ENCODE measurements at places on chromosomes 7 and 10.

GRCh38 chr10:68406111-68406814 is 814 bp downstream of the RUFY2 start:
- DNase-seq: no peak

DNA sequence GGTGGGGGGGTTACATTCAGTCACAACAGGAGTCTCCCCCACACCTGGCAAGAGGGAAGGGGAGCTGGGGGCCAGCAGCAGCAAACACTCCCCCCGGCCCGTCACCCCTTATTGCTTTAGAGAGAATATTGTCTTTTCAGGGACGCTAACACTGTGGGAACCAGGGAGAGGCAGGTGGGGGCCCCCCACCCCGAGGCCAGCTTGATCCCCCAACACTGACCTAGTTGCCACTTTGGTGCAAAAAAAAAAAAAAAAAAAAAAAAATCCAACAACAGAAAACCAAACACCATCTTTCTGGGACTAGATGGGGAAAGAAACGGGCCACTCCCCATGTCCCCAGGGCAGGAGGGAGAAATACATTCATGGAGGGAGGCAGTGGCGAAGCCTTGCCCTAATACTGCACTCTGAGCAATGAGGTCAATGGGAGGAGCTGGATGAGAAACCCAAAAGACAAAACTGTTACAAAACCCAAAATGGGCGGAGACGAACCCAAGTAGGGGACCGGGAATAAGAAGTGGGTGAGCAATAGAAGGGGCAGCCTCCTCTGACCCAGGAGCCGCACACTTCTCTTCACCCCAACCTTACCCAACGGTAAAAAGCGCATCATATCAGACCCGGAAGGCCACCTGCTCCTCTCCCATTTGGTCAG is 6.5 kb downstream of the GNB2 start:
- DNase-seq: no peak

DNA sequence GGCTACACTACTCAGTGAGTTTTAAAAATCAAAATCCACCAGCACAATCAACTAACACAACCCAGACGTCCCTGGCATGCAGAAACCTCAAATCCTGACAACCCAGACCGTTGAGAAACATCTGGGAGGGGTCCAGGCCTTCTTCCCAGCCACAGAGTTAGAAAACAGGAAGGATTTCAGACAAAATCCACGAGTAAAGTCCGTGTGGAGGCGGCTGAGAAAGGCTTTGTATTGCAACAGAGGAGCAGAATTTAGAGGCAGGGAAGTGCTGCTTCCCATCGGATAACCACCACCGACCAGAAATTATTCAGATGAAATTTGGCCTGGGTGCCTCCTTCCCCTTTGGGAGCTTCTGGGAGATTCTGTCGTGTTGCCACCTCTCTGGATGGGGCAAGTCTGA is 61.5 kb downstream of the TNS3 start:
- DNase-seq: no peak

- DNase-seq: no peak
These were observed 40.2 kb upstream of the ATXN7L1 start for GRCh38 chr7:105916603-105917002.

DNA sequence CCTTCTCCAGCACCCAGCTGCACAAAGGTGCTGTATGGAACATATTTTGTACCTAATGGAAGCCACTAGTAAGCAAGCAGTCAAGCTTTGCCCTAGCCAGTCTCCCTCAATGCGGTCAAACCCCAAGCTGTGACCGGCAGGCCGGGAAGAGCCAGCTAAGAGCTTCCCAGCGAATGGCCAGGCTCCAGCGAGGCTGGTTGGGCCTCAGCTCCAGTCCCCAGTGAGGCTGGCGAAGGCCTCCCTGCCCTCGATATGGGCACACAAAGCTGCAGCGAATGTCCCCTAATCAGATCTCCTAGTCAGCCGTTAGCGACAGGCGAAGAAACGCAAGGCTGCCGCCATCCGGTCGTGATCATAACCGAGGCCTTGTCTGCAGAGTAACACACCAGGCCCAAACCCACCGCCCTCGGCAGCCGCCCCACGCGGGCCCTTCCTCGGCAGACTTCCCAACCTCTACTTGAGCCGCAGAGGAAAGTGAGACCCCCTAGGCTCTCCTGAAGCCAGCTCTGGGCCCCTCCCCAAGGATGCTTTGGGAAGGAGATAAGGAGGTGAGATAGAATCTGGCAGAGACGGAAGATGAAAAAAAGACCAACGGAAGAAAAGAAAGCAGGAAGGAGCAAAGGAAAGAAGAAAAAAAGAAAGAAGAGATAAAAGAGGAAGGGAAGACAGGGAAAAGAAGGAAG is 3.1 kb upstream of the HOXA9 start:
- no peak for DNase-seq

DNA sequence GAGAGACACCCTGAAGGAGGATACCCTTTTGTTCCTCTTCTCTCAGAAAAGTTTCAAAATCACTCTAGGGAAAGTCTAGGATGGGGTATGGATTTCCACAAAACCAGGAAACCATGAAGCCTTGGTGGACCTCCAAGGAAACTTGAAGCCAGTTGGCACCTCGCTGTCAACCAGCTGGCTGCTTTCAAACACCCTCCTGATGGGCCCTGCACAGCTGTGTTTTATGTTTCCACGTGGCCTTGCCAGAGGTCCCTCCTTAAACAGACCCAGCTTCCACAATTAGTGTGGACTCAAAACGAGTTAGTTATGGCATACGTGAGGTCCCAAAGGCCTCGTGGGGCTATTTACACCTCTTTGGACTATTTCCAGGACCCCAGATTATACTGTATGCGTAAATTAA is 5.9 kb downstream of the PPP1R3A start:
- no peak for DNase-seq

GRCh38 chr7:116780521-116780920 is 81.9 kb upstream of the CAPZA2 start:
- no peak for DNase-seq
